Activated T-helper 2 cell treated with anti-CD3 and anti-CD28 coated beads, Interferon-gamma antibody, Interleukin-2, Interleukin-4, amounts not matched to agents 10 μg/mL and 5 μg/mL and 100 μg/mL, durations not matched to agents 14 hours and 24 hours and 36 hours (primary cell): ENCODE measurements at places on chromosomes 1 and 21. TPM values are rescaled to one million over a fixed set of nuclear protein-coding genes. Genes with fewer than 3 reads are reported as not detected.
A peak's percentile ranks its signal among the peaks of the same experiment; 100 is the strongest.

The FRRS1 gene
- 0.85 and 1.2 TPM in 2 replicates for total RNA-seq

The S100A3 gene
- not detected in 2 replicates for total RNA-seq

DNA sequence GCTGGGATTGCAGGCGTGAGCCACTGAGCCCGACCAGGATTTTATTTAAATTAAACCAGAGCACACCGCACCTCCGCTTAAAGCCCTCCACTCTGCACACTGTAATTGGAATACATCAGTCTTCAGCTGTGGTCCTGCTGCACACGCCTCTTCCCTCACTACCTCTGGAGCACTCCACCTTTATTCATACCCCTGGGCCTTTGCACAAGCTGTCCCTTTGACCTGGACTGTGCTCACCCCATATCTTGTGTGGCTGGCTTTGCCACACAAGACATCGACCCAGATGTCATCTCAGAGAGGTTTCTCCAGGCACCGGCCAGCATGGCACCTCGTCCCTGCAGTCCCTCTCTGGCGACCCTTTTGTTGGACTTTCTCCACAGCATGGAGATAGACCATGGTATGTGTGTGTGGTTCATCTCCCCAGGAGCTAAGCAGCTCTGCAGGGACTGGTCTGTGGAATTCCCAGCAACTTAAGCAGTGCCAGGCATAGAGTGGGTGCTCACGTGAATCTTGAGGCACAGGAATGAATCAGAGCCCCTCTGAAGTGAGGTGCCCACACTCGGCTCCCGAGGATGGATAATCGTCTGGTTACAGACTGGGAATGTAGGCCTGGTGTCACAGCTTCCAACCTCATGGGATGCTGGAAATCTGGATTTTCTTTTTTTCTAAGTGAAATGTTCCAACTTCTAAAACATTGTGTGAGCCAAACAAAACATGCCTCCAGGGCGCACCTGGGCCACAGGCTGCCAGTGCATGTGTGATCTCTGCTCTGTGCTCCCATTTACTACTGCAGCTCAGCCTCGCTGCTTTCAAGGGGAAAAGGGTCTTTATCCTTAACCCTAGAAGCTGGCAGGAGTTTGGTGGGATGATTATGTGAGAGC lies 61.9 kb downstream of the EVA1C start:
- no peaks in the 10 kb centered on the region for H3K27me3 ChIP-seq
- H3K36me3 ChIP-seq: no peaks in the 10 kb centered on the region
- no peak overlapping the region for H3K27ac ChIP-seq
- no peak overlapping the region for H3K4me3 ChIP-seq
- DNase-seq: no peak

DNA sequence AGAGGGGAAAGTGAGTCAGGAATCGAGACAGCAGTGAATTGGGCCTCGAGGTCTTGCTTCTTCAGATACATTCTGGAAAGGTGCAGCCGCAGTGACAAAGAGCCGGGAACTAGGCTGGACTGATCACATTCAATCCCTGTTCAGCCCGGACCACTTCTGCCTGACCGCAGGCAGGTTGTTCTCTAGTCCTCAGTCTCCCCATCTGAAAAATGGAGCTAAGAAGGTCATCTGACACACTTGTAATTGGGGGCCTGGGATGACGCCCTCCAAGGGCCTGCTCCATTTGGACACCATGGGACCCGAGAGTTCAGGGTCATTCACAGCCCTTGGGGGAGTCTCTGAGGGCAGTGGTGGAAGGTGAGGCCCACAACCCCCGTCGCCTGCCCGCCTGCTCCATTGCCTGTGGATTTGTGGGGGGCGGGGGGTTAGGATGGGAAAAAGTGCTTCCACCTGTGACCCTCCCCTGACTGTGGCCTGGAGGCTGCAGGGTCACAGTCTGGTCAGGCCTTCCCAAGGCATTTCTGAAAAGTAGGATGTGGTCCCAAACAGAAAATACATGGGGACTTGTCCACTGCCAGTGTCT lies 87.9 kb upstream of the CSF3R start:
- no peak overlapping the region for H3K4me3 ChIP-seq
- H3K4me1 ChIP-seq: no peaks in the 10 kb centered on the region
- H3K36me3 ChIP-seq: no peaks in the 10 kb centered on the region
- peaks cover 2% of the 10 kb centered on the region for H3K27me3 ChIP-seq

The PEAR1 gene
- total RNA-seq: 0.55 and 0.80 TPM in 2 replicates

DNA sequence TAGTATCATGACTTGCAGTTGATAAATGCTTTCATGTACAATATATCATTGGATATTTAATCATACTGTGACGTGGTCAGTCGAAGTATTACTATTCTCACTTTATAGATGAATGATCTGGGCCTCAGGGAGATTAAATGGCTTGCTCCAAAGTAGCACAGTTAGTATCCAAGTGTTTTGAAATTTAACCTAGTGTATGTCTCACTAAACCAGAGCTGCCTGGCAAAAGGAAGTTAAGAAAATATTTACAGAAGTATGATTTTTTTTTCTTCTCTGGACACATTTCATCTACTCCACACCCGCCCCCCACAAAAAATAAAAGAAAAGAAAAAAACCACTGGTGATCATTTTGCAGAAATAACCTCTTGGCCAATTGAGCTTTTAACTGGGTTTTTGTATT lies 71.9 kb upstream of the CXADR start:
- H3K36me3 ChIP-seq: no peaks in the 10 kb centered on the region
- H3K27me3 ChIP-seq: peaks cover 26% of the 10 kb centered on the region
- H3K4me1 ChIP-seq: no peaks in the 10 kb centered on the region
- H3K4me3 ChIP-seq: no peak overlapping the region

DNA sequence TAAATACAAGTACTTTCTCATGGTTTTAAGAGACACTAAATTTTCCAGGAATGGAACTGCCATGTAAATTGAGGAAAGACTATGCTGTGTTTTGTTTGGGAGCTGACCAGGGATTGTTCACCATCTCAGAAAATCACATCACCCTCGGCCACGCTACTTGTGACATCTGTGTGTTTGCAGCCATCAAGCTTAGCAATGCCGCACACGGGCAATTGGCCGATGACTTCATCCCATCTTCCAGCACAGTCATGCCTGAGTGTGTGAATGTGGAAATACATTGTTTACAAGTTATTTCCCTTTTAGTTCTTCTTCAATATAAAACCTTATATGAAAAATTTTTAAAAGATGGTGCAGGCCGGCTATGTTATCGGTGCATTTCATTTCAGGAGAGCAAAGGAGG lies 121.6 kb downstream of the GLIS1 start:
- no peaks in the 10 kb centered on the region for H3K27me3 ChIP-seq
- no peak for DNase-seq
- no peaks in the 10 kb centered on the region for H3K4me1 ChIP-seq
- no peaks in the 10 kb centered on the region for H3K36me3 ChIP-seq

DNA sequence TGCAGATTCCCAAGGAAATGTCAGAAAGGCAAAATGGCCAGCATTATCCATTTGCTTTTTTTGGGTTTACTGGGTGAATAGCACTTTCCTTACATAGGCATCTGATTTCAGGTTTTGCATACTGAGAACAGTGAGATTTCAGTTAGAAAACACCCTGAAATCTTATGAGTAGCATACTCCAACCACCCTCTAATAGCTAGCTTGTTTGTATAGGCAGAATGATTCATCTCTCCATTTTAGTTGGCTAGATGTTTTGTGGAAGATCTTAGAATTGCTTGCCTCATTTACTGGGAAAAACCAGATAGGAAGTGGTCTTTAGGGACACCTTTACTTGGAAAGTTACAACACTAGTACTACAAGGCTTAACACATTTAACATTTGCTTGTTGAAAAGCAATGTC lies 10.4 kb downstream of the KYAT3 start:
- H3K27ac ChIP-seq: peak overlapping the region; percentile 77
- H3K4me1 ChIP-seq: peaks cover 69% of the 10 kb centered on the region
- no peak for DNase-seq
